GM19239 (cell line): ENCODE measurements at places on chromosomes 6 and 20.

DNA sequence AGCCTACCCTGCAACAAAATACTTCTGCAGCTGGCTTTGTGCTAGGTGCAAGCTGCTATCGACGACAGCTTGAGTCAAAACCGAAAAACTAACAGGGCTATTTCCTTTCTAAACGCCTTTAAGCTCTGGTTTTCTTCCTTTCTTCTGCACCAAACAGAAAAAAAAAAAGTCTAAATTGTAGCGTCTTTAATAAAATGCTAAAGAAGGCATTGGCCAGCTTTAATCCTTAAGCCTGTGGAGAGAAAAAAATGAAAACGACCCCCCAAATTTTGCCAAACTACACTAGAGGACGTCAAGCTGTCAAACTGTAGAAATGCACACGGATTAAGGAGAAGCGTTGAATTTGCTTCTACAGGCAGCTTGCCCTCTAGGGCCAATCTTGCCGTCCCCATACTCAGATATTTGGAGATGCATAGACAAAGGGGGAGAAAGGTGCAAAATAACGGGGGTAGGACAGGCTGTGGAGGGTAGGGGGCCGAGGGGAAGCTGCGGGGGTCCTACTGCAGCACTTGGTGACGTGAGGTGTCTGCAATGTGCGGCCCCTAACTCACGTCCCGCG lies 1.4 kb upstream of the NRN1 start:
- DNase-seq: no peak

GRCh38 chr20:25985597-25985996 lies 288.9 kb upstream of the ZNF337 start:
- DNase-seq: no peak

DNA sequence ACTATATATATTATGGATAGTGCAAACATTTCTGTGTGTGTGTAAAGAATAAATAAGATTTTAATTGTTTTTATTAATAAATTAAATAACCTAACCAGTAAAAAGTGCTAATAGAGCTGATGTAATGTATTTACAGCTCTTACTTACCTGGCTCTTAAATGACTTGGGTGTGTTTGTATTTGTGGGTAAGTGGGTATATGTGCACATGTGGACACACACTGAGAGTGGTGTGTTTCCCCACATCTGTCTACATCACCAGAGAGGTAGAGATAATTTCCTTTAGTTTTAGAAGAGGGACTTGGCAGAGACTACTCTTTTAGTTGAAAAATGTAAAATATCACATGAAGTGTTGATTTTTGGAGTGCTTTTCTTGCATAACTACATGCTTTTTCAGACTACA lies 76.0 kb downstream of the UST start:
- no peak for DNase-seq

DNA sequence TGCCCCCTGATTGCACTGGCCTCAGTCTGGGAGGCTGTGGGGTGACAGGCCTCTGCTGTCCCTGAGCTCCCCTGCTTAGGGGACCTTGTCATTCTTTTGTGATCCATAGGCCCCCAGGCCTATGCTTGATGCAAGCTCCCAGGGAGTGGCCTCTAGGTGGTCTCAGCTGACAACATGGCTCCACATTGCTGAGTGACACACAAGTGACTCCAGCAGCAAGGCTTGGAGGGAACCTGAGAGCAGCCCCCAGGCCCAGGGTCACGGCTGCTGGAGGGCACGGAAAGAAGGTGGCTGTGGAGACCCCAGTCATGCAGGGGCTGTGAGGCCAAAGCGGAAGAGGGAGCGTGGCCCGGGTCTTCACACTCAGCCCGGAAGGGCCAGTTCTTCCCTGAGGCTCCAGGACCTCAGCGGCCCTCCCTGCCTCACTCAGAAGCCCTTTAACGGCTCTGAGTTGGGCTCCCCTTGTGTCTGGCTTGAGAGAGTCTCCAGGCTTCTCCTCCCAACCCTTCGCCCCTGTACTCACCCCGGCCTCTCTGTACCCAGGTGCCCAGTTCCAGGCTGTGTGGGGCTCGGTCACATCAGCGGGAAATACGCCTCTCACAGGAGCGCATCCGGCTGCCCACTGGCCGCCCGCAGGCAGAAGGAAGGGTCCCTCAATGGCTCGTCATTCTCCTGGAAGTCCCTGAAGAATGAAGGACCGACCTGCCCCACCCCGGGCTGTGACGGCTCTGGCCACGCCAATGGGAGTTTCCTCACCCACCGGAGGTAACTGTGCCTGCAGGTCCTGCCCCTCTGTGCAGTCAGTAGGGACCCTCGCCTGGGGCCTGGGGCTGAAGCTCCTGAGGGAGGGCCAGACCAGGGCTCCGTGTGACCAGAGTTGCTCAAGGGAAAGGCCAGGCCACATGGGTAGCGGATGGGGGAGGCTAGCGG lies 23.7 kb upstream of the PCMTD2 start:
- no peak for DNase-seq

DNA sequence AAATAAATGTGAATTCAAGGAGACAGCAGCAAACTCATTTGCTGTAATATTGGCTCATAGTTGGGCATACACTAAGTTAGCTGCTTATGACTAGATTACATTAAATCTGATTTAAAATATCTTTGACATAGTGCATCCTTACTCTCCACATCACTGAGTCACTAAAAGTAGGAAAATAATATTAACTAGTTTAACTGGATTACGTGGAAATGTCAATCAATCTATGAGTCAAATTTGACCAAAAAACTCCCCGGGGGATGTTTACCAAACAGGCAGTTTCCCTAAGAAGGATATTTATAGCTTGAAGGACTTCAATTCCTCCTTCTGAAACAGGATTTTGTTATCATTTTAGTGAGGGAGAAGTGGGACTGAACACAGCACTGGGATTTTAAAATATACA lies 366.5 kb downstream of the ESR1 start:
- no peak for DNase-seq

- DNase-seq: no peak
Measured at GRCh38 chr6:108587258-108588059, 26.7 kb downstream of the FOXO3 start.

DNA sequence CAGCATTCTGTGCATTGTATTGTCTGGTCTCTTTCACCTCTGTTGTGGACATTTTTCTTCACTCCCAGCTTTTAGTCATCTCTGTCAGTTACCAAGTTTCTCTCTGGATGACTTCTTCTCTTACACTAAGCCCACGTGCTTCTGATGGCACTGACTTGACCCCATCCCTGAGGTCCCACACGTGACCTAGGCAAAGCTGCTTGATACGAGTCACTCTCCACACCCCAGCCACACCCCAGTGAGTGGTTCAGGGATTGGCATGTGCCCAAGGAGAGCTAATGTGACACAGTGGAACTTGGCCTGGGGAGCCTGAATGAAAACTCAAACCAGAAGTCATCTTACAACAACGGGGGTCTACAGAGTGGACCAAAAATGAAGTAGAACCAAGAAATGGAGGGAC lies 32.2 kb downstream of the HTR1E start:
- DNase-seq: no peak

DNA sequence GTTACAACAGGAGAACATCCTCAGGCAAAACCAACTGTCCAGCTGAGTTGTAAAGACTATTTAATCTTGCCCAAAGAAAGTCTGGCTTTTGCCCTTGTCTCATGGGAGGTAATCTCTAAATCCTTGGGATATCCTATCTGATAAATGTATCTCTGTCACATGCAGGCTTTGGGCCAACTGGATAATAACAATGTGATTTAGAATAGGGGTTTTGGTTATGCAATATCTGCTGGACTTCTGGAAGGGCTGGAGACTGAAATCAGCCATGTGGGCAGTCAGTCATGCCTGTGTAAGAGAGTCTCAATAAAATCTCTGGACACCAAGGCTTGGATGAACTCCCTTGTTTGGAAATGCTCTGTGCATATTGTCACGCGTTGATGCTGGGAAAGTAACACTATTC lies 56.3 kb upstream of the PRL start:
- no peak for DNase-seq

GRCh38 chr6:131615275-131615674 lies 12.8 kb downstream of the MED23 start:
- DNase-seq: no peak

DNA sequence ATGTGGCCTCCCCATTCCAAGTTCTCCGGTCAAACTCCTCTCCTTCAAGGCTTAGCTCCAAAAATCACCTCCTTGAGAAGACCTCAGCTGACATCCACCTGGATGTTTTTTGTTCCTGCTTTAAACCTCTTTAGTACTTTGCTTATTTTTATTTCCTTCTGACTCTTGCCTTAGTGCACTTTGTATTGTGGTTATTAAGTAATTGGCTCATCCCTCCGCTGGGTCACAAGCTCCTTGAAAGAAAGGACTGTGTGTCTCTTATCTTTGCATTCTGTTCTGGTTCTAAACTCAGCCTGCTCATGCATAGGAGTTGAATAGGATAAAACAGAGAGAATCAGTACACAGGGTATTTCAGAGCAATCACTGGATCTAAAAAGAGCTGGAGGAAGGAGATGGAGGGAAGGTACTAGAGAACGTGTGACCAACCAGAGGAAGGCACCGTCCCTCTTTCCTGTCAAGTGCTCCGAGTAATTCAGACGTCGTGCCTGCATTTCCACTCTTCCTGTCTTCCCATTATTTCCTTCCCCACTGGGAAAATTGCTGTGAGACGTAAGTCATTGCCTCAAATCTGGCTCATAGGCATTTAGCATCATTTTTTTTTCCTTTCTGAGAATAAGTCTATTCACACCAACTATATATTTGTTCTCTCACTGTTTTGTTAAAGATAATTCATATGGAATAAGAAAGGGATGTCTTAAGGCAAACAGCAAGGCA lies 59.7 kb upstream of the GLP1R start:
- no peak for DNase-seq

DNA sequence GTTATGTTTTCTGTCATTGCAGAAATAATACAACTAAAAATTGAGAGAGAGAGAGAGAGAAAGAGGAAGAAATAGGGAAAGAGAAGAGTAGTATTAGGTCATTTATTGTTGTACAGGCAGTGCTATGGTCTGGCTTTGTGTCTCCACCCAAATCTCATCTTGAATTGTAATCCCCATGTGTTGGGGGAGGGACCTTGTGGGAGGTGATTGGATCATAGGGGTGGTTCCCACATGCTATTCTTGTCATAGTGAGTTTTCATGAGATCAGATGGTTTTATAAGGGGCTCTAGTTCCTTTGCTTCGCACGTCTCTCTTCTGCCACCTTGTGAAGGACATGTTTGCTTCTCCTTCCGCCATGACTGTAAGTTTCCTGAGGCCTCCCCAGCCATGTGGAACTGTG lies 677.4 kb upstream of the CHD6 start:
- no peak for DNase-seq

DNA sequence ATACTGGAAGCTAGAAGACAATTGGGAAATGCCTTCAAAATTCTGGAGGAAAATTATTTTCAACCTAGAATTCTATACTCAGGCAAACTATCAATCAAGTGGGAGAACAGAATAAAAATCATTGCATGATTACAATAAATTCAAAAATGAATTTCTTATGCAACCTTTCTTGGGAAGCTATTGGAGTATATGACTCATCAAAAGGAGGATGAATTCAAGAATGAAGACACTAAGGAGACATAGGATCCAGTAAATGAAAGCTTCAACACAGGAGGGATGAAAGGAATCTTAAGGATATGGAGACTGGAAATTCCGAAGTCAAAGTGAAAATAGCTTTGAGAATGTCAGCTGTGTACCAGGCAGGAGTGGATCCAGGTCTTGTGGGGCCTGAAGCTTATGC lies 12.6 kb upstream of the UBR2 start:
- no peak for DNase-seq

DNA sequence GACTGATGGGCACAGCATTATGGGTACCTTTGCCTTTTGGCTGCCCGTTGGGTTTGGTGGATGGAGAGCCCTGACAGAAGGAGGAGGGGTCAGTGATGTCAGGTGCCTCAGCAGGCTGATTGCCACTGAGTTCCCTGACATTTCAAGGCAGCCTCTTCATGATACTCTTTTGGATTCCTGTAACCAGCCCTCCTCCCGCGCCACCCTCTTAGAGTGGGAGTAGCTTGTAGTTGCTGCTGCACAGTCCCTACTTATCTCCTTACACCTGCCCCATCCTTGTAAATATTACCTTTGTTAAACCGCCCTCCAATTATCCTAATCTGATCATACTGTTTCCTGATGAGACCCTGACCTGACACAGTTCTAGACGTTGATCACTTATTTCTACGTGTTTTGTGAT lies 140.0 kb downstream of the CFAP61 start:
- DNase-seq: no peak

- DNase-seq: no peak
Measured at GRCh38 chr20:38337561-38338140, 8.6 kb upstream of the LBP start.

GRCh38 chr6:583635-584034 lies 73.3 kb downstream of the HUS1B start:
- no peak for DNase-seq

GRCh38 chr6:21596949-21597682 lies 3.6 kb downstream of the SOX4 start:
- no peak for DNase-seq

DNA sequence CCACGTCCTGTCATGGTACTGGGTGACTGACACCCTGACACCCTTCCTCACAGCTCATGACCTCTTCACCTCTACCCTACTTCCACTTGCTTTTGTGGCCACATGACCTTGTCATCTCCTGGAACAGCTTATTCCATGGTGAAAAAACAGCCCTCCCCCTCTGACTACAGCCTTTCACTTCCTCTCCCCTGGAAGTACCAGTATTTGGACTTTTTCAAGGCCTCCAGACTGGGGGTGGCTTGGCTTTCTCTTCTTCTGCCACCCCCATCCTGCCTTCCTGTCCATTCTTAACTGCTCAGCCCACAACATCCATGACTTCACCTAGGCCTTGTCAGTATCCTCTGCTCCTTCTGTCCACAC lies 168.4 kb downstream of the CARMIL1 start:
- no peak for DNase-seq

DNA sequence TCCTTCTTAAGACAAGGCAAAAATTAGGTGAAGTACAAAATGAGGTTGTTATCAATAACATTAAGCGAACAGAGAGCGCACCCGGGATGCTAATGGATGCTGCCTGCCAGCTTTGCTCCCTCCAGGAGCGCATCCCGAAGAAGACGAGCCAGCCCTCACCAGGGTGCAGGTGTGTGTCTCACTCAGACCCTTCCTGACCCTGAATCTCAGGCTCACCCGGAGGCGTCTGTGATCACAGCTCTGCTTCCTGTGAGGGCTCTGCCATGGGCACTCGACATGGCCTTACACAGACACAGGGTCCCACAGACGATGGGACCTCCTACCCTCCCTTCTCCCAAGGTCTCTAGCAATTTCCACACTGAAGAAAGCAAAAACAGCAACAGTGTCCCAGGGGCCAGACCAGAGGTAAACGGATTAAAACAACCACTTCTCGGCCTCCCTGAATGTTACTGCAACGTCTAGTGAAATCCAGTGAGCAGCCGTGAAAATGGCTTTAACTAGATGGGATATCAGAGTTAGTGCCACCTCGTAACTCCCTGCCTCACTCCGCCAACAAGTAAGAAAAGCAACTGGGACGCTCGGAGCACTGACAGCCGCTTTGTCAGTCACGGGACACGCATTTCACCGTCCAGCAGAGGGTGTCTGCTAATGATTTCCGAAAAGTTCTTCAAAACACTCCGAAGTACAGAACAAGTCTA lies 11.7 kb downstream of the ZBTB46 start:
- no peak for DNase-seq

- no peak for DNase-seq
Measured at GRCh38 chr6:119844387-119844786, 494.8 kb upstream of the MAN1A1 start.
